CD4-positive, alpha-beta memory T cell (primary cell): ENCODE measurements at places on chromosomes 6 and 20. TPM values are rescaled to one million over a fixed set of nuclear protein-coding genes. Genes with fewer than 3 reads are reported as not detected.

The OR10C1 gene
- polyA plus RNA-seq, result not detected

The NECAB3 gene
- polyA plus RNA-seq, result 2.0 TPM

The ADGRB3 gene
- not detected for polyA plus RNA-seq

GRCh38 chr20:3699037-3699436 is 13.4 kb downstream of the SIGLEC1 start:
- H3K27ac ChIP-seq, result no peak overlapping the region
- no peaks in the 10 kb centered on the region for H3K27me3 ChIP-seq
- no peak for DNase-seq
- no peak overlapping the region for H3K4me3 ChIP-seq
- H3K36me3 ChIP-seq, result no peaks in the 10 kb centered on the region

DNA sequence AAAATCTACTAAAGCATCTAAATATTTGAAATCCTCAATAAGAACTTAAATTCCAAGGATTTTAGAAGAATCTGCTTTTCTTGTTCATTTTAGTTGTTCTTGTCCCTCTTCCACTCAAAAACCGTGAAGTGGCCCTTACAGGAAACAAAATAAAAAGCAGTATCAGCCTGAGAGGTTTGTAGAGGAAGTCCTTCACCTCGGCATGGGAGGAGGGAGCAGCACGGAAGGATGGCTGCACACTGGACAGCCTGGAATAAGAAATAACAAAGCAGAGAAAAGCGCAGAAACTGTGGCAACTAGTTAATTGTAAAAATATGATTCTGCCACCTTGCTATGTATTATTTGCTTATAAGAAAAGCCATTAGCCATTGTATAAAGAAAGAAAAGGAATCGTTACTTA is 46.1 kb downstream of the RALGAPA2 start:
- H3K36me3 ChIP-seq, result no peaks in the 10 kb centered on the region
- no peaks in the 10 kb centered on the region for H3K27me3 ChIP-seq
- no peak for DNase-seq

DNA sequence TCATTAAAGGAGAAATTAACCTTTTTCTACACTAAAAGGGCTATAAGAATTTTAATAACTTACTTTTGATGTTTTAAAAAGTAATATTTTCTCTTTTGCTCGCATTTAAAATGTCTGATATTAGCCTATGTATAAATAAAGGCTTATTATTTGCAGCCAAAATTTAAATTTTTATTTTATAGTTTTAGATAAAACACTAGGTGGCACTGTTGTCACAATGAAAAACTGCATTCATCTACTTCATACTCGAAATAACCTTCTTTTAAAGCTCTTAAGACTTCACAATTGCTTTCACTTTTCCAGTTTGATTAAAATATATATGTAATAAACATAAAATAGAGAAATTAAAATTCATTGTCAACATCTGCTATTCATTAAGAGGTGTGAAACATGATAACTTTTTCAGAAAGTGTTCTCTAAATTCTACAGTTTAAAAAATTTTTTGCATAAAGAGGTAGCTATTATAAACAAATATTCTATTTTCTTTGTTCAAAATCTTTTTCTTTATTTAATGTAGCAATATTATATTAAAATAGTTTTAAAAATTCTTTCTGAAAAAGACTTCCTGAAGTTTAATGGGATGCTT is 78.8 kb upstream of the DEFB112 start:
- no peaks in the 10 kb centered on the region for H3K27me3 ChIP-seq
- no peaks in the 10 kb centered on the region for H3K4me1 ChIP-seq

GRCh38 chr6:42156638-42157037 is 14.2 kb upstream of the C6orf132 start:
- H3K36me3 ChIP-seq, result no peaks in the 10 kb centered on the region
- DNase-seq, result no peak
- no peaks in the 10 kb centered on the region for H3K27me3 ChIP-seq
- no peak overlapping the region for H3K27ac ChIP-seq
- H3K4me1 ChIP-seq, result no peaks in the 10 kb centered on the region

DNA sequence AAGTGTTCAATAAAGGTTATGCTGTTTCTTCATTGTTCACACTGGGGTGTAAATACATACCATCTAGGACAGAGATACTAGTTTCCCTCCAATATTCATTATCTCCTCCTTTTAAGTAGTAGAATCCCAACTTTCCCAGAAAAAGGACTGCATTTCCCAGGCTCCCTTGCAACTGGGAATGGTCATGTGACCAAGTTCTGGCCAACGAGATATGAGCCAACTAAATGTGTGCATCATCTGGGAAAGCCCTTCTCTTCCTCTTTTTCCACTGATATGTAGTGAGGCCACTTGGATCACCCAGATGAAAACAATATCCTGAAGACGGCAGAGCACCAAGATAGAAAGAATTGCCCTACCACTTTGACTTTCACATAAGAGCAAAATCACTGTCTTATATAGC is 97.9 kb upstream of the PTPRT start:
- no peaks in the 10 kb centered on the region for H3K4me1 ChIP-seq
- H3K4me3 ChIP-seq, result no peak overlapping the region
- no peaks in the 10 kb centered on the region for H3K27me3 ChIP-seq
- H3K36me3 ChIP-seq, result no peaks in the 10 kb centered on the region
- no peak overlapping the region for H3K27ac ChIP-seq
- no peak for DNase-seq

- no peak overlapping the region for H3K4me3 ChIP-seq
- no peaks in the 10 kb centered on the region for H3K4me1 ChIP-seq
- no peaks in the 10 kb centered on the region for H3K27me3 ChIP-seq
- H3K36me3 ChIP-seq, result no peaks in the 10 kb centered on the region
Measured at GRCh38 chr6:123676793-123677192, 40.0 kb upstream of the TRDN start.

DNA sequence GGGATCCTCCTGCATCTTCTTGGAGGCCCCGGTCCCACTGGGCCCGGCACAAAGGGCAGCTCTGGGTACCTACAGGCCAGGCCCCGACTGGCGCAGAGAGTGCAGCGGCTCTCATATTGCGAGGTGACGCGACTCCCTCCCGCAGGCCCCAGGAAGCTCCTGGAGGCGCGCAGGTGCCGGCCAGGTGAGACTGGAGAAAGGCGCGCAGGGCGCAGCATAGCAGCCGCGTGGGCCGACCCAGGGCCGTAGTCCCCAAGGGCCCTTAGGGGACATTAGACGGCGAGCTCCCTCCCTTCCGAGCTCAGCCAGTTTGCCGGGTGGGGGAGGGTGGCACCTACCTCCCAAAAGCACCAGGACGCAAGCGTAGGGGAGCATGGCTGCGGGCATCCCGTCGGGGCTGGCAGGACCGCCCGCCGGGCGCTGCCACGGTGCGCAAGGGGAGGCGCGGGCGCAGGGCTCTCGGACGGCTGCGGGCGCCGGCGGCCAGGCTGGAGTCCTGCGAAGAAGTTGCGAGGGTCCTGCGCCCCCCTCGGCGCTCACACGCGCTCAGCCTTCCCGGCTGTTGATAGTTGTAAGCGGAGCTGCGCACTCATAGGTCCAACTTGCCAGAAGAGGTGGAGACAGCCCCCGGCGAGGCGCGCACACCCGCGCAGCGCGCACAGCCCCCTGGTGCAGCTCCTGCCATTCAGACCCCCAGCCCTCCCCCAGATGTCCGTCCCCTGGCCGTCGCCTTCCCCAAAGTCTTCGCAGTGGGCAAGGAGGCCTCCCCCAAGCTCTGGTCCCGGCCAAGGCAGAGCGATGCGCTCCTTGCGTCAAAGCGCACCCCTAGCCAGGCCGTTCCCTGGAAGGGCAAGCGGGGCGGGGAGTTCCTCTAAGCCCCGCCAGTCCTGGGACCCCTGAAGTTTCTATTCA is 622 bp downstream of the APCDD1L start:
- no peak for DNase-seq
- peaks cover 7% of the 10 kb centered on the region for H3K27me3 ChIP-seq
- H3K36me3 ChIP-seq, result no peaks in the 10 kb centered on the region
- H3K27ac ChIP-seq, result no peak overlapping the region

DNA sequence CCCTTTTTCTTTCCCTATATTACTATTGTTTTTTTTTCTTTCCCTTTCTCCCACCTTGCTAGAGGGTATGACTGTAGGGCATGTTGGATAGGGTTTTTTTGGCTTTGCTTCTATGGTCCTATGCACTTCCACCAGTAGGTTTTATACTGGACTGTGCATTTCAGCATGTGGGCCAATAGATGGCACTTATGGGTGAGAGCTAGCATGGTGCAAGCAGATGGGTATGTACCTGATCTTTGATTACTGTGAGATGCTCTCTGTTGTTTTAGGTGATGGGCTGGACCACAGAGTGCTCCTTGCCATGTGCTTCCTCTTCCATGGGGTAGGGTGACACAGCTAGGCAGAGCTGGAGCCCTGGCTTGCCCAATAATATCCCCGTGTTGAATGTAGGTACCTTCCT is 128.5 kb upstream of the CHD6 start:
- H3K36me3 ChIP-seq, result no peaks in the 10 kb centered on the region
- no peaks in the 10 kb centered on the region for H3K27me3 ChIP-seq
- H3K27ac ChIP-seq, result no peak overlapping the region
- no peaks in the 10 kb centered on the region for H3K4me1 ChIP-seq
- no peak overlapping the region for H3K4me3 ChIP-seq
- no peak for DNase-seq

- H3K4me3 ChIP-seq, result no peak overlapping the region
- no peaks in the 10 kb centered on the region for H3K27me3 ChIP-seq
- H3K4me1 ChIP-seq, result no peaks in the 10 kb centered on the region
- H3K27ac ChIP-seq, result no peak overlapping the region
Measured at GRCh38 chr6:109282756-109283155, 99.5 kb downstream of the CD164 start.

- H3K27me3 ChIP-seq, result no peaks in the 10 kb centered on the region
- no peaks in the 10 kb centered on the region for H3K36me3 ChIP-seq
- no peak overlapping the region for H3K27ac ChIP-seq
- no peaks in the 10 kb centered on the region for H3K4me1 ChIP-seq
Measured at GRCh38 chr6:72646604-72647485, 25.0 kb downstream of the KCNQ5 start.

DNA sequence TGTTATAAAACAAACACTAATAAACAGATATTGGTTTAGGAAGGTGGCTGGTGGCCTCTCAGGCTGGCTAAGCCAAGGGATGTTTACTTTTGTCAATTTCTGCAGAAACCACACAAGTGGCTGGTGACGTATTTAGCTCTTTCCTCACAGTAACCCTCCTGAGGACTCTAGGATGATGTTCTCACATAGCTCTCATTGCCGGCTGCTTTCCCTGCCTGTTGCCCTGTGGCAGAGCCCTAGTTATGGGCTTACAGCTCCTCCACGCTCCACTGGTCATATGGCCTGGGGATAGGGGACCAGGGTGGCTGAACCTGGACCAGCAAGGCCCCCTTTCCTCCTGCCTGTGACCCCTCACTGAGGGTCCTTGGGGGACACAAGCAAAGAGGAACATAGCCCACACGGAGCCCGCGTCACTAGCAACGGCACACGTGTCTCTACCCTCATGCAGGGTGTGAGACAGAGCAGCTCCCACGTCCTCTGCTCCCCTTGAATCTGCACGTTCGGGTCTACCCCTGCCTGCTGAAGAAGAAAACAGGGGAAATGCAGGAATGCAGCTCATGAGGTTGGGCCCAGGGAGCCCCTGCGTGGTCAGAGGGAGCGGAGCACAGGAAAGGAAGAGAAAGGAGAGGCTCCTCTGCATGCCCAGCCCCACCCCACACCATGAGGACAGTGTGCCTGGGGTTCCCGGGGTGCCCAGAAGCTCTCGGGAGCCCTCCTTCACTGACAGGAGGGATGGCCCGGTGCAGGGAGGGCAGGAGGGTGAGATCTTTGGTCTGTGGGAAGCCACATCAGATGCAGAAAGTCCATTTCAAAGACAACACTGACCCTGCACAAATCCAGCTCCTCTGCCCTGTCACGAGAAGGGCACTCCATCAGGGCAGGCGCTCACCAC is 13.9 kb downstream of the RAMACL start:
- H3K36me3 ChIP-seq, result no peaks in the 10 kb centered on the region
- no peaks in the 10 kb centered on the region for H3K4me1 ChIP-seq
- H3K4me3 ChIP-seq, result no peak overlapping the region
- H3K27ac ChIP-seq, result no peak overlapping the region
- H3K27me3 ChIP-seq, result no peaks in the 10 kb centered on the region

DNA sequence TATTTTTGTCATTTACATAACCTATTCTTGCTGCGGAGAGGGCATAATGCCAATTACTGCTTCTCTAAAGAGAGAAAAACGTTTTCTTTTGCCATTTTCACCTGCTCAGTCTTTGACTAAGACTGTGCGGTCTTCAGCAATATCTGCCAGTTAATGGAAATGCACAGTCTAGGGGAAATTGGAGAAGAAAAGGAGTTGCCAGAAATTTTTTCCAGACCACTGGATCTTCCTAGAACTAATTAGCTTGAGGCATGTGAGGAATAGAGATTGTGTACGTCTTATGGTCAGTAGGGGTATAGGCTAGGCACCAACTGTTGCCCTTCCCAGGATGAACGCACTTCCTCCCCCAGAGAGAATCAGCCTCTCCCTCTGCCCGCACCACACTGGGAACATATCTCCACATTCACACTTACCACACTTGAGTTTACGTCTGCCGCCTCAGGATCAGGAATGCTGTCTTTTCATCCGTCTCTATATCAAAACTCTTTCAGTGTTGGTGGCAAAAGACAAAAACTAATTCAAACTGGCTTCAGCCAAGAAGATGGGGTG is 67.9 kb upstream of the E2F3 start:
- H3K4me3 ChIP-seq, result no peak overlapping the region
- H3K27me3 ChIP-seq, result no peaks in the 10 kb centered on the region
- DNase-seq, result no peak
- no peaks in the 10 kb centered on the region for H3K36me3 ChIP-seq
- peaks cover 21% of the 10 kb centered on the region for H3K4me1 ChIP-seq
